ENCODE measurements at places on chromosomes 5 and 9. TPM values are rescaled to one million over a fixed set of nuclear protein-coding genes. Genes with fewer than 3 reads are reported as not detected.

GRCh38 chr5:5420251-5420650 lies 2.2 kb upstream of the ICE1 start:
- DNase-seq: no peak

DNA sequence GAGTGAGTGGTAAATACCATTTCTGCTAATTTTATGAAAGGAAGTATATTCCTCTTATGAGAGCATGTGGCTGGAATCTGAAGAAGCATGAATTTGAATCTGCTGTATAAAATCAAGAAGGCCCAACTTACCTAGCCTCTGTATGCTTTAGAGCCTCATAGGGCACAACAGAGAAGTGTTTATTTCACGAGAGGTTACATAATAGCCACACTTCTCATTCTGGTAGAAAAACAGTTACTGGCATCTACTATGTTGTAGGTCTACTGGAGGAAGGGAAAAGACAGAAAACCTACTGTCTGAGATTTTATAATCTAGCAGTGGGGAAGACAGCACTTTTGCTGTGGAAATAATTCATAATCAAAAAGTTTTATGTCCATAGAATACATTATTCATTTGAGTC lies 172.6 kb upstream of the ZNF608 start:
- DNase-seq: no peak

GRCh38 chr5:2783223-2783622 lies 31.7 kb upstream of the IRX2 start:
- no peak for DNase-seq

DNA sequence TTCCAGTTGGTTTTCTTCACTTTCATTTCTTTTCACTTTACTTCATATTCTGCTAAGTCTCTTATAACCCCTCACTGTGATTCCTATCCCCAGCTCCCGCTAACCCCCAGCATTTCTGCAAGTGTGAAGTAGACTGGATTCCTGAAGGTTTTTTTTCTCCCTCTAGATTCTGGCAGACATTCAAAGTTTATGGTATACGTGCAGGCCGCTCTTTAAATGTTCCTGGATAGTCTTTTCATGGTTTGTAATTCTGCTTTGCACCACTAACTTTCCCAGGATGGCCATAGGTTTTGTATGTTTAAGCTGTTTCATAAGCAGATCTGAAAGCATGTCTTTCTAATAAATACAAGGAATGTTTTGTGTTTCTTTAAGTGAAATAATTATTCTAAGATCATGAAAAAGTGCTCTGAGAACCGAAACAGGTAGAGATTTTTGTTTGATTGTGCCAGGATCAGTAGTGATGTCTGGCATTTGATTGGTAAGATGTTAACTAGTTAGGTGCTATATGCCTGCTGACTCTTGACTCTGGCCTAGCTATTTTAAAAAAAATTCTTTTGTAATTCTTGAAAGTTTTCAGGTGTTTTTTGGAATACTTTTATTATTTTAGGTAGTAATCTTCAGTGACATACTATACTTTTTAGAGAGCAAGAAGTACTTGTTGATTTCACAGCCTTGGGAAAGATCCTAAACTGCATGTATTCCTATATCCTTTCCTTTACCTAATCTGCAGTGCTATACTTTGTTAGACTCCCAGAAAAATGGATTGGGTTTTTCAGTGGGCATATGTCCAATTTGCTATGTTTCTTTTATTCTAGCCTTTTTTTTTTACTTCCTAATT lies 29.7 kb downstream of the CNOT6 start:
- no peak for DNase-seq

GRCh38 chr9:110143950-110144545 lies 63.9 kb downstream of the C9orf152 start:
- no peak for DNase-seq

DNA sequence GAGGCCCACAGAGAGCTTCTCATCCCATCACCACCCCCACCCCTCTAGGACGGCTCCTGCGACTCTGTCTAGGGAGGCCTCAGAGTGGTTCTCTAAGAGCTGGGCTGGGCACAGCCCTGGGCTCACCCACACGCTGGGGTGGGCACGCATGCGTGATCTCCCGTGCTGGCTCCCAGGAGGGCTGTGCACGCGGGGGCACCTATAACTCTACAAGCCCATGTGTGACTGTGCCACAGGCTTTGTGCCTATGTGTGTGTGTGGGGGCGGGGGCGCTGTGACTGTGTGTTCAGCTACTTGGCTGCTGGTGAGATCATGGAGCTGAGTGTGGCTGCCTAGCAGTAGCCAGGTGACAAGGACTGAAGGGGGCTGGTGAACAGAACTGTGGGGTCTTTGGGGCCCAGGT lies 32.2 kb downstream of the NDUFA8 start:
- no peak for DNase-seq

- DNase-seq: no peak
Measured at GRCh38 chr5:50886657-50887345, 220.4 kb downstream of the PARP8 start.

DNA sequence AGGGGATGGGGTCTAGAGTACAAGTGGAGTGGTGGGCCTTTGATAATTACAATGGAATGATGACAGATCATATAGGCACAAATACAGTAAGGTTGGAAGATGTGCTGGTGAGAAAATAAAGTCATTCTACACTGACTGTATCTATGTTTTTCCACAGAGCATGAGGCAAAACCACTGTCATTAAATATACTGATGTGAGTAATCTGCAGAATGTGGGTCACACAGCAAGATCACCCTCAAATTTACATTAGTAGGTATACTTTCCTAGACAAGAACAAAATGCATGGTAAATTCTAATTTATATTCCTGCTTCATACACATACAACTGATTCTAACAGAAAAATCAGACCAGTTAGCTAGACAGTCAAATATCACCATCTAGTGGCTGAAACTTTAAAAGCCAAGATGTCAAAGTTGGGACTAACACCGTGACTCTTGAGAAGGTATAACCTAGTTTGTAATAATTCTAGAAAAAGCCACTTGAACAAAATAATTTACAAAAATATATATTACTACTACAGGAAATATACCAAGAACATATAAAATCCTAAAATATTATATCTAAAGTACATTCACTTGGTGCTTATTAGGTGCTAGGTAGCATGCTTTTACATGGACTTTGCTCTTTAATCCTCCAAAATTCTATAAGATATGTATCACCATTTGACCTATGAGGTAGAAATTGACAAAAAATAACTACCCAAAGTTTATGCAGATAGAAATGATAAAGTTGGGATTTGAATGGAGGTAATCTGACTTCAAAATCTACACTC lies 19.5 kb downstream of the TTC33 start:
- no peak for DNase-seq

DNA sequence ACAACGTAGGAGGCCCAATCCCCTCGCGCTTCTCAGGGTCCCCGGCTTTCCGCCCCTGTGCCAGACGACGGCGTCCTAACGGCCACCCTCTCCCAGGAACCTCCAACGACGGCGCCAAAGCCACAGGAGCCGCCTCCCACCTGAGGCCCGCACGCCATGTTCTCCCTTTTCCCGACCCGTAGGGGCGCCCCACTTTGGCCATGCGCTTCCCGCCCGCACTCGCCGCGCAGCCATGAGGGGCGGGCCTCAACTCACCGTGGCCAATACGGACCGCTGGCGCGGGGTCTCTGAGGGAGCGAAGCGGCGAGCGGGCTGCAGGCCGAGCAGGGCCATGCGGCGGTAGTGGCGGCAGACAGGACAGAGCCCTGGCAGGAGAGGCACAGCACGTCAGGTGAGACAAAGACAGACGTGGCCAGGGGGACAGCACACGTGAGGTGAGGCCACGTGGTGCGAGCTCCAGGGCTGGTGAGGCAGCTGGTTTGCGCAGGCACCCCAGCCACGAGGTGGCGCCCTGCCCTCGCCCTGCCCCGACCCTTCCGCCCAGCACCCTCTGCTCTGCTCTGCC lies 1005.5 kb upstream of the PTPRD start:
- no peak for DNase-seq

- DNase-seq: no peak
Measured at GRCh38 chr5:66551945-66552344, 44.2 kb upstream of the MAST4 start.

GRCh38 chr9:35618325-35618727 lies at the start of gene CD72:
CD72 (minus strand) TSS chr9:35618413; CDS start chr9:35618303, 110 bp downstream.
- DNase-seq: no peak

DNA sequence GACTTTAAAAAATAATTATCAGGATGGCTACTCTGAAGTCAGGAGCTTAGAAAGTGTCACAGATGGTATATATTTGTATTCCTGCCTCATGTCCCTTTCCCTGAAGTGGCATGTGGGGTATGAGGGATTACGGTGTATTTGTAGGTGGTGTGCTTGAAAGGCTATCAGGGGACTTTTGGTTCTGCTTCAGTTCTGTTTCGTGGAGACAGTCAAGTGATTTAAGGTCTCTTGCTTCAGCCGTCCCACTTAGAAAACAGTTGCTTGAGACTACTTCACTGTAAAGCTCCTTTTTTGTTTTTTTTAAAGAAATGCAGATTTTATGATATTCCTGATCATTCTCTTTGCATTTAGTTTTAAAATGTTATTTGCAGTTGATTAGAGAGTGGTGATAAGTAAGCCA lies 18.3 kb downstream of the PARP8 start:
- DNase-seq: no peak

DNA sequence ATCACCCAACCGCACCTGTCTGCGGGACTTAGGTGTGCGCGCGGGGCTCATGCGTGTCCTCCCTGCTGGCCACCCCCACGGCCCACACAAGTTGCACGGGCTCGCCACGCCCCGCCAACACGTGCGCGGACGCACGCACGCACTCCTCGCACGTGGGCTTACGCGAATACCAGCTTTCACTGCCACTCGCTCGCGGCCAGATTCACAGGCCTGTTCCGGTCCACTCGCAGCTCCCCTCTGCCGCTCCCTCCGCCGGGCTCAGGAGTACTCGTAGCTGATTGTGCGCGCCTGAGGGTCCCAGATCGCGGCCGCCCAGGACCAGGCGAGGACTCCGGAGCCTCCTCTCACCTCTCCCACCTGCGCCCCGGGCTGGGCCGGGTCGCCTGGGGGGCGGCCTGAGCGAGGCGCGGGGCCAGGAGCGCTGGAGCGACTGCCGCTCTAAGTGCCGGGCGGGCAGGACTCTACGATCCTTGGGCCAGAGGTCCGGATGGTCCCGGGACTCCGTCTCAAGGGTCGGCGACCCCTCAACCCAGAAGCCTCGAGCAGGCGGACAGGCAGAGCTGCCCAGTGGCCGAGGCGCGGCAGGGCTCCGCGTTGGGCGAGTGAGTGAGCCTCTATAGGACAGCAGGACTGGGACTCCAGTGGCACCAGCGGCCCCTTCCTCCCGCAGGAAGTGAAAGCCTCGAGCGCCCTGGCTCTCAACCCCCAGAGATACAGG lies 3.4 kb downstream of the PCDHGC5 start:
- no peak for DNase-seq

DNA sequence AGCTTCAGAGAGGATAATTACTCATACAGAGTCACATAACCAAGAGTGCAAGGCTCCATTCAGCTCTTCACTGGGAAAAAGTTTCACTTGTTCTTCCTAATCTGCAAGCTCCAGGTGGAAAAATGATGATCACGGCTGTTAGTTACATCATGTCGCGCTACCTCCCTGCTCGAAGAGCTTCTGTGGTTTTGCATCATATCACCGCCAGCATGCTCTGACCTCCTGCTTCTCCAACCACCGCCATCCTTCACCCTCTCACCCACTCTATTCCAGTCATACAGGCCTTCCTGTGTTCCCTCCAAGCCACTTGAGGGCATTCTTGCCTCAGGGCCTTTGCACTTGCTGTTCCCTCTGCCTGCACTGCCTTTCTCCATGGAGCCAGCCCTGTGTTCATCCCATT lies 47.1 kb downstream of the COL27A1 start:
- no peak for DNase-seq

- DNase-seq: no peak
Measured at GRCh38 chr9:2319421-2319820, 302.2 kb upstream of the VLDLR start.

GRCh38 chr5:131589510-131590348 lies 45.3 kb downstream of the RAPGEF6 start:
- DNase-seq: no peak

- DNase-seq: no peak
Measured at GRCh38 chr9:111839987-111840386, 45.2 kb upstream of the SHOC1 start.

GRCh38 chr9:16345902-16346301 lies 524.6 kb downstream of the BNC2 start:
- no peak for DNase-seq

GRCh38 chr9:133458643-133459312 lies 1.0 kb upstream of the CACFD1 start:
- no peak for DNase-seq

DNA sequence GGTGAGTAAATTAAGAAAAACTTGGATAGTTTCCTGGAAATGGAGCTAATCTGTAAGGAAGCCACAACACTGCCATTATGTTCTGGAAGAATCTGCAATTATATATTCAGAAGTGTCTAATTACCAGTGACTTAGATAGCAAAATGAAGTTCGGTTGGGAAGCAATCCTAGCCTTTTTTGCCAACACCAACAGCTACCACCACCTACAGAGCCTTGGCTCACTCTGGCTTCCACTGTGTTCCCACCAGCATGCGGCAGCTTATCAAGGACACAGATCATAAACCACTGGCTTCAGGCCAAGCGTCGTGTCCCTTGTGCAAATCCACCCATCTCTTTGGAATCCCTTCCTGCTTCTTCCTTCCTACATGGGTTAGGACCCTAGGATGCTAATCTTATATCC lies 118.0 kb upstream of the PCA3 start:
- peak; percentile 14 for DNase-seq

DNA sequence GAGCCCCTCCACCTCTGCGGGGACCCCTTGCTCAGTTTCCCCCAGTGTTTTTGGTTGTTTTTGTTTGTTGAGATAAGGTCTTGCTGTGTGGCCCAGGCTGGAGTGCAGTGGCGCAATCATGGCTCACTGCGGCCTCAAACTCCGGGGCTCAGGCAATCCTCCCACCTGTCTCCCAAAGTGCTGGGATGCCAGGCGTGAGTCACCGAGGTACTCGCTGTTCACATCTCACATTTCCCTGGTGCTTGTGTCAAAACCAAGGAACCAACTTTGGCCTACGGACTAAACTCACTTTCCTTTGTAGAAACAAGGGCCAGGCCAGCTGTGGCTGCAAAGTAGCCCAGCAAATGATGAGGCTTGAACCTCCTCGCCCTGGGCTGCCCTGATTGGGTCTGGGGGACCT lies 9.7 kb upstream of the AJM1 start:
- no peak for DNase-seq

DNA sequence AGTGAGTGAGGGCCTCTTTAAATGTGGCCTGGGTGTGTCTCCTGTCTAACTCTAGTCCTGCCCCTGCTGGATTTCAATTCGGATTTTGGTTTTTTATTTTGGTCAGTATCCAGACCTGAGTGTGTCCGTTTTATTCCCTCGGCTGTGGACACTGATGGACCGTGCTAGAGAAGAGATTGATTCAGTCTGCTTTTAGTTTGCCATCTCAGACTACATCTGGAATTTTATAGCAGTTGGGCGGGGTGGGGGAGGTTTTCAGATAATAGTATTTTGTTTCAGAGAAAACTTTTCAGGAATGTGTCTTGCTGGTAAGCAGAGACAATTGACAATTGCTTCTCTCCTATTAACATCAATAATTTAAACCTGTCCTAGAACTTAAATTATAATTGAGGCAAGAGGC lies 308.1 kb downstream of the ARHGAP26 start:
- DNase-seq: no peak

Gene GPR151
- total RNA-seq: not detected

Gene SOWAHA
- not detected for total RNA-seq

Gene NPDC1
- total RNA-seq: 86.9 TPM

Gene OLFM1
- total RNA-seq: 37.1 TPM

Gene SMIM33
- not detected for total RNA-seq

Gene BHMT2
- total RNA-seq: 0.79 TPM

Gene CATSPER3
- total RNA-seq: 1.5 TPM

Gene C5orf47
- not detected for total RNA-seq

Gene PCDHA1
- total RNA-seq: 0.10 TPM

Gene OR2S2
- total RNA-seq: not detected

Gene MYORG
- total RNA-seq: 0.23 TPM

Gene DMRT3
- total RNA-seq: not detected

Gene FYB1
- total RNA-seq: not detected

Gene SCGB3A2
- not detected for total RNA-seq
